GM12891 (cell line): ENCODE measurements at places on chromosomes 7 and 10.

DNA sequence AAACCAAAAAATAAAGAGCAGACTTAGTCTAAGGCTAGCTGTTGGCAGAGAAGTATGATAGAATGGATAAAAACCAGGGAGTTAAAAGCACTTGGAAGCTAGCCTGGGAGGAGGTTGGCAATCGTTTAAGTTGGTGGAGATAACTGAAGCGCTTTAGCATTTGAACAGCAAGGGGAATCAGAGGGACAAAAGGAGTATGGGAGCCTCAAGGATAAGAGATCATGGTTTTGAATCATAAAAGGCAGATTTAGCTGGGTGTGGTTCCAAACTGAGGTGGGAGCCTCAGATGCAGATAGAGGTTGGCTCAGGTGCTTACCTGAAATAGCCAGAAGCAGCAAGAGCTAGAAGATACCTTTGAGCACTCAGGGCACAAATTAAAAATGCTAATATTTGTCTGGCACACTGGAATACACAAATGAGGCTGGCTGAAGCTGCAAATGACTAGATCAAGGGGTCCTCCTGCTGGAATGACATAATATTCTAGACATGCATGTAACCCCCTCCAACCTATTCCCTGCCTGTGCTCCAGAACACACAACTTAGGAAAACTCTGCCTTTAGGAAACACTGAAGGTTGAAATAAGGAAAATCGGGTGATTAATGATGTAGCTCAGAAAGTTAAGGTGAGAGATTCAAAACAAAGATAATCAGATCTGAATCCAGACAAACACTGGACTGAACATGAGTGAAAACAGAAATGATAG is 372.3 kb upstream of the LRRN3 start:
- DNase-seq, result no peak

GRCh38 chr10:2700626-2701305 is 366.6 kb upstream of the PFKP start:
- no peak for DNase-seq

DNA sequence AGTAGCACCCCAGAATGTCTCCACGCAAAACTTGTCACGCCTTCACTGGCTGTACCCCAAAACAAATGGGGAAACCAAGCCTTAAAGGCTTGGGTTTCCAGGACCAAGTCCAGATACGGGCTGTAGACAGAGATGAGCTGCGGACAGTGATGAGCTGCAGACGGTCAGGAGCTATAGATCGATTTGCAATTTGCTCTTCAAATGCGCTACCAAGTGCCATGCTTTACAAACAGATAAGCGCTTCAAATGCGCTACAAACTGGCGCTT is 658 bp upstream of the SGCE start:
- no peak for DNase-seq

DNA sequence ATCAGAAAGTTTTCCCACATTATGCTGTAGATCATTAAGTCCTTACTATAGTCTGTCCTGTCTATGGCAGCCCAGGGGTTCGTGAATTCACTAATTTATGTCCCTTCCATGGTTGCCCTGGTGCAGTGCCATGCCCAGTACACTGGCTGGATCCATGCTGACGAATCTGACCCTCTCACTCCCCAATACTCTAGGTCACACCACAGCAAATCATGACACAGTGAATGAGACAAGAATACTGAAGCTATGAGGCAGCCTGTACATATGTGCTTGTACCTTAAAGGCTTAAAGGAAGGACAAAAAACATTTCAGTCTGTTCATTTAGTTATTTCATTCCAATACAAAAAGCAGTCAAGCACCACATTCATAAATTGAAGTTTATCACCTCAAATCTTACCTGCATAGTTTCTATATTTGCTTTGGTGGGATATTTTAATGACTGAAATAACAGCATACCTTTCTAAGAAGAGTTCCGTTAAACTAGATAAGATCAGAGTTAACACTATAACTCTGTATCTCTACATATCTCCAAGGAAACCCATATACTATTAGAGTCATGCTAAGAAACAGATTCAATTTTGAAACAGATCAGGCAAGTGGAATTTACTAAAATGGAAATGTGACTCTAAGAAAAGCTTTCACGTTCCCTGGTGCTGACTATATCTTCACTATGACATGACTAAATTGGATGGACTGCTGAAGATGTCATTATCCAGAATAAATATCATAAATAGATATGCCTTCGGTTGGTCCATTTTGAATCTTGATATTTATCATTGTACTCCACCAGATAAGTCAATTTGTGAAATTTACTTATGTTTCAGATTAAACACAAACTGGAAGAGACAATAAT is 36.7 kb downstream of the OSBPL3 start:
- no peak for DNase-seq

- peak; percentile 38 for DNase-seq
Measured at GRCh38 chr10:35451151-35452016, 115.1 kb downstream of the CCNY start.

GRCh38 chr7:155543011-155543876 is 3.1 kb downstream of the CNPY1 start:
- DNase-seq, result no peak

- no peak for DNase-seq
Measured at GRCh38 chr10:44178281-44178680, 206.6 kb downstream of the CXCL12 start.

DNA sequence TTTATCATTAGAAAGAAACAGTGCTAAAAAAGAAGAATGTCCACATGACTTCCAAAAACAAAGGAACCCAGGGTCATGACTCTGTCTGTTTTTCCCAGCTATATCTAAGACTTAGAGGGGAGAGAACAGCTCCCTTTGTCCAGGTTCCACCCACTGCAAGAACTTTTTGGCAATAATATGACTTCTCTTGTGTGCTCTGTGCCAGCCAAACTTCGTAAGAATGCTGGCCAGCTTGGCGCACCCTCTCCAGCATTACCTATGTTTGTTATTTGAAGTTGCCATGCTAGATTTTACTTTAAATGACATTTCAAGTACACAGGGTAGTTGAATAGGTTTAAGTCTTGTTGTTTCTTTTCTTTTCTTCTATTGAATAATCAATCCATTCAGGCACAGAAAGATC is 371.4 kb downstream of the KCNMA1 start:
- no peak for DNase-seq

DNA sequence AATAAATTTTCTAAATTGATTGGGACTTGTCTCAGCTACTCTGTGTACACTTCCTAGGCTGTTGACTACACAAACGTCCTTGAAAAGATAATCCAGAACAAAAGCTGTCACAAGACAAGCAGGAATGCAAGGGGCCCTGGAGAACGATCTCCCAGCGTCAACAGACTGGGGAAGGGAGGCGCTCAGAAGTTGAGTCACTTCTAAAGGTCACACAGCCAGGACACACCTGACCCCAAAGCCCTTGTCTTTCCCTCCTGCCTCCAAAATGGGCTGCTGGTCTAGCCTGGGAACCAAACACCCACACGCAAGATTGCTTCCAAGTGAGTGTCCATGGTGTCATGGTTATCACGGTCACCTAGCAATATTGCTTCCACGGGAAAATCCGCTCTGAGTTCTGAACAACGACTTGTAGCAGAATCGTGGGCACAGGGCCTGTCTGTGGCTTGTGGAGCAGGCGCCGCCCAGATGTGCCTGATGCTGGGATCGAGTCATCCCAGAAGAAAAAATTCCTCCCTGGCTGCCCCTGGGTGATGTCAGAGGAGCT is 49.8 kb downstream of the SPOCK2 start:
- no peak for DNase-seq

DNA sequence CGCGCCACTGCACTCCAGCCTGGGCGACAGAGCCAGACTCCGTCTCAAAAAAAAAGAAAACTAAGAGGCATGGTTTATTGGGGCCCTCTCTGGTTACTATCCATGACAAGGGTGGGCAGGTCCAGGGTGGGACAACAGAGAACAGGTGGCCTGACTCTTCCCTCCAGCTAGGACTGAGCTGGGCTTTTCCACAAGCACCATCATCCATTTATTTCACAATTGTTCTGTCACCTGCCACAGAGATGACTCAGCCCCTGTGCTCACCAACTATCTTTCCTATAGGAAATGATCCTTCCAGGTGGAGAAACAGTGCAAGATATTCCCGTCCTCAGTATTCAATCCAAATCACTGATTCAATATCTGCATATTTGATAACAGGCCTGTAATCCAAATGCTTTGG is 44.9 kb upstream of the MYL10 start:
- DNase-seq, result no peak

DNA sequence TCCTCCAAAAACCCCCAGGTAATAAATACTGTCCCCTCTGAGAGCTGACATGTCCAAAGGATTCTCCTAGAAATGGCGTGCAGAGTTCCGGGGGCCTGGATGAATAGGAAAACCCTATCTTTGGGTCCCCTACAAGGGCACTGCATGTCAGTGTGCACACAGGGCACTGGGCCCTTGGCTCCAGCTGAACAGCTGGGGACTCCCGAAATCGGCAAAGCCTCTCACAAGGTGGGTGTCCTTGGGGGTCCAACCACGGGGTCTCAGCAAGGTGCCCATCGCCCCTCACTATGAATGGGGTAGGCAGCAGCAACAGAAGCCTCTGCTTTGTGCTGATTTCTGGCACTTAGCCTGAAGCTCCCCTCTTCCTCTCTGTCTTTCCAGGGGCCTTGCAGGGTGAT is 46.1 kb downstream of the SLIT1 start:
- no peak for DNase-seq

DNA sequence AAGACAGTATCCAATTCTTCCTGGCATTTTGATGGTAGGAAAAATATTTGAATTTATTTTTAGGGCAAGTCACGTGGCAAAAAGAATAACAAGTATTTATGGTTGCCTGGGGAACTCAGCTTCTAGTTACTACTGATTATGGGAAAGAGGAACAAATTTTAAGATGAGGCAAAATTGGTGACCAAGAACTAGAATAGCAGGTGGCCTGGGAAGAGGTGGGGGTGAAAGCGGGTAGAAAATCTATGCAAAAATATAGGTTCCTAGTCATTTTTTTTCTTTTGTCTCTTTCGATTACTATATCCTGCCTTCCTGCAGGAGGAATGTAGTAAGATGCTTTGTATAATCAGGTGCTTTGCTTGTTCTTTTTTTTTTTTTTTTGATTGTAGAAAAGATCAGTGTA is 27.8 kb downstream of the ENTPD1 start:
- no peak for DNase-seq

DNA sequence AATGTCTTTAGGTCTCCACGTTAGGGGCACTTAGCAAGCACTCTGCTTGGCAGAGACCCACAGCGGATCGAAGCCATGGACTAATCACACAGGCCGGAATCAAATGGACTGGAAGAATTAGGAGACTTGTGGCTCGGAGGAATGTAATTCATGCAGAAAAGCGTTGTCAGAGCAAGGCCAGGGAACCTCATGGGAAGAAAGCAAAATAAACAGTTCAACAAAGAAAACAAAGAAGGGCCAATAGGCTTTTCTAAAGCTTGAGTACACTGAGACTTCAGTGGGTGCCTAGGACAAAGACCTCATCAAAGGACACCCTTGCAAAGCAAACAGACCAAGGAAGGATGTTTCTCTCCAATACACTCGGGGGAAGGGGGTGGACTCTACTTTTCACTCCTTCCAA is 171.1 kb downstream of the GLI3 start:
- no peak for DNase-seq

- no peak for DNase-seq
Measured at GRCh38 chr10:74439213-74439612, 288.2 kb downstream of the ADK start.

DNA sequence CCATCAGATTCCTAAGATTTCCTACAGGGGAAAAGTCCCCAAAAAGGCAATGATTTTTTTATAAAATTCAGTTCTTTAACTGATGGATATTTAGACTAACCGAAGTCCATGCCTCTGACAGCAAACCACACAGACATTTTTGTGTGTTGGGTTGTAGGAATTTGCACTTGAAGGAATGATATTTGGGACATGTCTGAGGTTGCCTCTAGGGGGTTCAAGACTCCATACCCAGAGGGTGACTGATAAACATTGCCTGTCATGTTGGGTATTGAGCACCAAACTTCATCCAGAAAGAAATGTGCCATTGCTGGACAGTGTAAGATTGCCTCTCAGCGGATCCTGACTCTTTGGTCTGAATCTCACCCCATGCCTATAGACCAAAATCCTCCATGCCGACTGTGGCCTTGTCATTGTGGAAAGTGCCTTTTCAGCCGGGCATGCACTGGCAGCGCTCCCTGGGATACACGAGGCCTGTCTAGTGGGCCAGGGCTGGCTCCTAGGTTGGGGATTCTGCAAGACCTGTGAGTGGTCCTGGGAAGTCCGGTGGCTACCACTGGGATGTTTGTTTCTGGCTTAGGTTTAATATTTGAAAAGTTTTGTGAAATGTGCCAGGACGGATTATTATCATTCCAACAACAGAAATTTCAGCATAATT is 252.9 kb downstream of the WDR37 start:
- no peak for DNase-seq

- DNase-seq, result no peak
Measured at GRCh38 chr7:98565103-98565502, 52.0 kb upstream of the NPTX2 start.

GRCh38 chr7:76155938-76156337 is 45.8 kb upstream of the SRRM3 start:
- no peak for DNase-seq

DNA sequence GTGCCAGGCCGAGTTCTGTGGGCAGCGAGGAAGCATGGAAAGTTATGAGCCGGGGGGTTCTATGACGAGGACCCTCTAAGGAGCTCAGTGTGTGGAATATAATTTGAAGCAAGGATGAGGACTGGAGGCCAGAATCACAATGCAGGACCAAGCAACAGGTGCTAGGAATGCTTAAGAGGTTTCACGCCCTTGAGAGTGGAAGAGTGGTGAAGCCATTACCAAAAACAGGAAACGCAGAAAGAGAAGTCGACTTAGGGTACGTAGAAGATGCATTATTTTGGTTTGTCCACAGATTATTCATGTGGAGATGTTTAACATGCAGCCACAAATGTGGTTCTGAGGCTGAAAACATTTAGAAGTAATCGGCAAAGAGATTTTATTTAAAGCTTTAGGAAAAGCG is 78.7 kb downstream of the PIP4K2A start:
- DNase-seq, result no peak

- DNase-seq, result no peak
Measured at GRCh38 chr7:5767066-5767465, 14.4 kb downstream of the RNF216 start.

GRCh38 chr10:49498425-49498824 is 40.5 kb downstream of the ERCC6 start:
- no peak for DNase-seq

- DNase-seq, result no peak
Measured at GRCh38 chr7:81873559-81873958, 103.7 kb upstream of the HGF start.

GRCh38 chr7:44321796-44322195 is 3.6 kb downstream of the CAMK2B start:
- DNase-seq, result no peak

GRCh38 chr10:63281967-63282366 is 148.8 kb downstream of the NRBF2 start:
- DNase-seq, result no peak

DNA sequence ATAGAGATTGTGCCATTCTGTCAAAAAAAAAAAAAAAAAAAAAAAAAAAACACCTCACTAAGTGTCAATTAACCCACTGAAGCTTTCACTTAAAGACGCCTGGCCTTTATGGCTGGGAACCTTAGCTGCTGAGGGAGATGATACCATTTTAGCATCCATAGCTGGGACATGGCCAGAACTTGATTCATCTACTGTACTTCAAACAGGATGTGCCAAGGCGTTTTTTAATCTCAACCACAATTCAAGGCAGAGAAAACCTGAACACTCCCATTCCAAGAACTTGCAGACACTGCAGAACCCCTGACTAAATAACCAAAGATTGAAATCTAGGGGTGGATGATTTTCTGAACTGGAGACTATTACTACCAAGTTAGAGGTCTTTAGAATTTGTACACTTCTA is 996.6 kb downstream of the SORCS1 start:
- no peak for DNase-seq
